LoVo (cell line): ENCODE measurements at places on chromosomes 6 and 20.

DNA sequence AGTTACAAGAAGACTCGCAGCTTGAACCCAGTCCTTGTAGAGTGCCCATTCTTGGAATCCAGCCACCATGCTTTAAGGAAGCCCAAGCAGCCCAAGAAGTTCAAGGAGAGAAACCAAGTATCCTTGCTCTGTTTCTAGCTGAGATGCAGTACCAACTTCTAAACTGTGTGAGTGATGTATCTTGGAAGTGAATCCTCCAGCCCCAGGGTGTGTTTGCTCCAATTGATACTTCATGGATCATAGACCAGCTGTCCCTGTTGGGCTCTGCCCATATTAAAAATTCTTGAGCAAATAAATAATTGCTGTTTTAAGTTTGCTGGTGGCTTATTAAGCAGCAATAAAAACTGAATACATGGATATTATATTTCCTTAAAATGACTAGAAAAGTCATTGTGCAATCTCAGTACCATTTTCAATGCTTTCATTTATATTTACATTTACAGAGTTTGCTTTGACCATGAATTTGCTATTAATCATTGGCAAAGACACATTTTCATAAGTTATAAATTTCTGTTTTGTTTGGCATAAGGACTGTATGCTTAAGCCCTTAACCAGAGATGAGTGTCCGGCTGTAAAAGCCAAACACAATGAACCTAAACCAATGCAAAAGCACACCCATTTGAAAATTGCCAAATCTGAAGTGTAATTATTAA lies 9.2 kb downstream of the SPTLC3 start:
- DNase-seq, result no peak

DNA sequence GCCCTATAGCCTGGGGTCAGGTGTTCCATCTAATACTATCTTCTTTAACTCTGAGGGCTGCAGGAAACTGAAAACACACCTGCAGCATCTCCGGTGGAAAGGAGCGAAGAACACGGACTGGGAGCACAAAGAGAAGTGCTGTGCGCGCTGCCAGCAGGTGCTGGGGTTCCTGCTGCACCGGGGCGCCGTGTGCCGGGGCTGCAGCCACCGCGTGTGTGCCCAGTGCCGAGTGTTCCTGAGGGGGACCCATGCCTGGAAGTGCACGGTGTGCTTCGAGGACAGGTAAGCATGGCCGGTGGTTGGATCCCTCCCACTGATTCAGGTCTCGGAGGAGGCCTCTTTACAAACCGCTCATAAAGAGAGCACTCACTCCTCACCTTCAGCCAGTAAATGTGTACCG lies 15.5 kb downstream of the SYTL3 start:
- no peak for DNase-seq

DNA sequence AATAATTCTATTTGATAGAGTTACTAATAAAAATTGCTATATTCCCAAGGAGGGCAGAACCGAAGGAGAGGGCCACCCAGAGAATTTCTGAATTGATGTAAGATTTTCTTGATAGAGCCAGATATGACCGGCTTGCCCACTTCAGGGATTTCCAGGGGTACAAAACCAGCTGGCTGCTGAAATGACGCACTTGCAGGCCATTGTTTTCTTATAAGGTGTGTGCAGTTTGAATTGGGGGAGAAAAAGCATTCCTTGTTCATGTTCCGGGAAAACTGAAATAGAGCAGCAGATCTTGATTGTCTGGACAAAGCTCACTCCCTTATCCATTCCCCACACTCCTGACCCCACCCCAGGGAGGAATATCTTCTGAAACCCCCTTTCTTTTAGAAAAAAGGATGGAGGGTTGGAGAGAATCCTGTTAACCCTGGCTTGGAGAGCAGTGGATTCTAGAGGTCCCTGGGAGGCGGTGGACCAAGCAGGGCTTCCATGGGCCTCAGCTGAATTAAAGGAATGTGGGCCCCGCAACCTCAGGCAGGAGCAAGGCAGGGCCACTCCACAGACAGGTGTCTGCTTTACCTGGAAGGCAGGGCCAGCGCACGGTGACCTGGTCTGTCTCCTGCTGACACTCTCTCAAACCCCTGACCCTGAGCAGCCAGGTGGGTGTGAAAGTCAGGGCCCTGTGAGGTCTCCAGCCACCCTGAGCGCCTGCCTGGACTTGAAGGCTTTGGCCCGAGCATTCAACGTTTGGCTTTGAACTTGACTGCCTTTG lies 96.4 kb downstream of the TMEM170B start:
- no peak for DNase-seq

DNA sequence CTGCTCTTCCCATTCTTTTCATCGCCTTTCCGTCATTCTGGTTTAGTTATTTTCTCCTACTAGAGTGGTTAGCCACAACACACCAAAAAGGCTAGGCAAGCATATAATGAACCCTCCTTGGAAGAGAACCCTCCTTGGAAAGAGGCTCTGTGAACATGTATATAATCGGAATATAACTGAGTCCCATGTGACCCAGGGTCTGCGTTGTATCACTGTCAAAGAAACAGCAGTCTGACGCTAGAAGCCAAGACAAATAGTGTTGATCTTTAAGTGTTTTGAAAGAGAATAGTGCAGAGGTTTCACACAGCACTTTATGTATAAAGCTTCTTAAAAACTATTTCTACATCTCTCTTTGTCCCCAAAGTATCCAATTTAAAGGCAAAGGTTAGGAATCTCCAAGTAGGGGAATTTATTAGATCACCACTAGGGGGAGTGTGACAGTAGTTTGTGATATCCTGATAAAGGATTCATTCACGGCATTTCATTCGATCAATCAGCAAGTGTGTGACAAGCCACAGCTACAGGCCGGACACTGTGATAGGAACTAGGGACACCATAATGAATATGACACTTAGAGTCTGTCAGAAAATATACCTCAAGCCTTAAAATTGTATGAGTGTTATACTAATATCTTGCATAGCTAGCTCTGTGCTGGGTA lies 395.3 kb downstream of the CD109 start:
- peak; percentile 50 for DNase-seq

- no peak for DNase-seq
These were observed 152.1 kb downstream of the KHDC1L start for GRCh38 chr6:73073238-73073637.
